ENCODE measurements at places on chromosomes 4 and X.

- DNase-seq = no peak
Measured at GRCh38 chr4:18840481-18840880, 818.9 kb upstream of the LCORL start.

GRCh38 chr4:112147697-112148096 is 2.4 kb downstream of the FAM241A start:
- no peak for DNase-seq

- DNase-seq = no peak
Measured at GRCh38 chr4:156528216-156528615, 443.4 kb downstream of the PDGFC start.

DNA sequence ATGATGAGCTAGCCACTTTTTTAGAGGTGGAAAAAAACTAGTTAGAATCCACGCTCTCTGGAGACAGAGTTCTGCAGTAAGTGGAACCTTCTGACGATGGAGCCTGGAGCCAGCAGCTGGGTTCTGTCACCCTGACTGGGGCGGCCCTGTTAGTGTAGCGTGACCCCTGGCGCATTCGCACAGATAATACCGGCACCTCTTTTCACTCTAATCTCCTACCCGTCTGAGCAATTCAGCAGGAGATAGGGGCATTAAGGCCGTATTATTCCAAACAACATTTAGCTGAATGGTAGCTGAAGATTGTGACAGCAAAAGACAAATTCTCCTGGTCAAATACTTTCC is 292.6 kb downstream of the FBXO8 start:
- DNase-seq = no peak

- DNase-seq = no peak
Measured at GRCh38 chr4:83224502-83225197, 59.9 kb downstream of the COQ2 start.

DNA sequence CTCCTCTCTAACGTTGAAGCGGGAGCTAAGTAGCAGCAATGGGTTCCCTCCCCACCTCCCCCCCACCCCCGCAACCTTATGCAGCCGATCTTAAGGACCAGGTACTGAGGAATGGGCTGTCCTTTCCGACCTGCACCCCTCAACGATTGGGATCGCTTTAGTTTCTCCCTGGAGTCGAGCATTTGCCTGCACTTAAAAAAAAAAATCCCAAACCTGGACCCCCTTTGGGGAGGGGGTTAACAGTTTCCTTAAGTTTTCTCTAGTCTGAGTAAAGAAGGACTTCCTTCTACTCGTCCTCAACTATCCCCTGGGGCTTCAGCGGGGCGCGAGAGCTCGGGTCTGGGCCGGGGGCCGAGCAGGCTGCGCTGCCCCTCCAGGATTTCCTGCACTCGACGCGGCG is 25.7 kb upstream of the BCORL1 start:
- DNase-seq = no peak

GRCh38 chr4:175277816-175278215 is 359.7 kb downstream of the ADAM29 start:
- DNase-seq = no peak

DNA sequence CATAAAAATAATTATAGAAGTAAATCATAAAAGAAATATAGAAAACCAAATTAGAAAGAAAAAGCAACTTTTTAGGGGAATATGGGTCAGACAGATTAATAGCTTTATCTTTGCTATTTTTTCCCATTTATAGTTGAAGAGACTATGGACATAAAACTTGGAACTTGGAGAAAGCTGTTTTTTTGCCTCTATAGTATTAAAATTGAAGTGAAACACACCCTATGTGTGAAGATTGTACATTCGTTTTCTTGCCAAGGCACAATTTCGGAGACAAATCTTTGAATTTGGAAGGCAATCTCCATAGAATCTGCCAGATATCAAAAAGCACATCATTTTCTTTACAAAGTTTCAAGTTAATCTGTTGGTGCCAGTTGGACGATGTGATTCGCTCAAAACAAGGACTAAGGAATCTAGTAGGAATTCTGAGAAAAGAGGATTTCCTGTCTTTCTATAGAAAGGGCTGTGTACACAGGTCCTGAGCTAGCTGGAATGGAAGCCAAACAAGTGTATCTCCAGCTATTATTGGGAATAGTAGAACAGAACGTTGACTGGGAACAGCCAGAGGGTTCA is 156.3 kb downstream of the SLC7A11 start:
- DNase-seq = no peak

DNA sequence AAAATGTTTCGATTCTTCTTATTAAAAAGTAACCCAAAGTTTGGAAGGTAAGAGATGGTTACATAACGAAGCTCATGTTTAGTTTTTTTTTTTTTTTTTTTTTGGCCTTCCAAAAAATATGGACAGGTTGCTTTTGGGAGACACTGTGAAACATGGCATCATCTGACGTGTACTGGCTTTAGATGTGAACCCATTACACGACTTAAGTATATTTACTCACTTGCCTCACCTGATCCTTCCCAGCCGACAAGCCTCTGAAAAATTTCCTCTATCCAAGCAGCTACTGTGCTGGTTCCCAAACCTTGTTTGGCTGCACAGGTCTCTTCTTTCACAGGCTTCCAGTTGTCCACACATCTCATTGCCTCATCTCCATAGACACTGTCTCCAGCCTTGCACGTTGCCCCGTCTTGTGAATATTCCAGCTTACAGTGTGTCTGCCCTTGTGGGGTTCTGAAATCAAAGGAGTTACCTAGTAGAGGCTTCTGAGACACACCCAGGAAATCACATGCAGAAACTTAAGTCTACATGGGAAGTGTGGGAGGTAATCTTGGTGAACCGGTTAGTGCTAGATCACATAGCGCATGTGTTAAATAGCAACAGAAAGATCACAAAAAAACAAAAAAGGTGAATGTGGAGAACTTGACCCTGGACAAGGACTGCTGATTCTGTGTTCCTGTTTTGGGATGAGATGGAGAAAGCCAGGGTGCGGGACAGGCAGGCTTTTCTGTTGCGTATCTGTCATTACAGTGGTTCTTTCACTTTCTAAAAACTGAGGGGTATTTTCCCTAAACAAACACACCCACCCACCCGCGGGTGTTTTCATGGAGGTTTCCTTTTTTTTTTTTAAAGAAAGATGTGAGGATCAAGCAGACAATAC is 328.6 kb downstream of the ARHGAP10 start:
- no peak for DNase-seq

GRCh38 chr4:46586566-46586965 is 196.6 kb upstream of the GABRA2 start:
- DNase-seq = no peak

DNA sequence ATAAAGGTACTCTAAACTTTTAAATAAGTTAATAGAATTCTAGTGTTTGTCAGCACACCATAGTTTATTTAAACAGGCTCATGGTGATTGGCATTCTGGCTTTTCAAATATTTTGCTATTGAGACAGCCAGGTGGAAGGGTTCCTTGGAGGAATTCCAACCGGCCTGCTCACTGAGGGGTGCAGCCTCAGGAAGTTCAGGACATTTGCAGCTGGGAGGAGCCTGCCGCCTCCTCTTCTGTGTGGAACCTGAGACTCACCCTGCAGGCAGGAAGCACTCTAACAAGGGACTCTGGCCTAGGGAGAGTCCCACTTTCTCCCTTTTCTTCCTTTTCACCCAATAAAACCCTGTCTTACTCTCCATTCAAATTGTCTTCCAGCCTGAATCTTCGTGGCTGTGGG is 1328.0 kb downstream of the FSTL5 start:
- DNase-seq = no peak

DNA sequence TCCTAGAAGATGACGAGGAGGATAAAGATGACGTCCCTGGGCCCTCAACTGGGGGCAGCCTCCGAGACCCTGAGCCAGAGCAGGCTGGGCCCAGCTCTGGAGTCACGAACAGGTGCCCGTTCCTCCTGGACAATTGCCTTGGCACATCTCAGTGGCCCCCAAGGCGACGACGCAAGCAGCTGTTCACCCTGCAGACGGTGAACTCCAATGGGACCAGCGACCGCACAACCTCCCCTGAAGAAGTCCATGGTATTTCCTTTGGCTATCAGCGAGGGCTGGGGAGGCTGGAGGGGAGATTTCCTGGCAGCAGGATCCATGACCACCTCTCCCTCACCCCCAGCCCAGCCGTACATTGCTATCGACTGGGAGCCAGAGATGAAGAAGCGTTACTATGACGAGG is 11.9 kb downstream of the USP11 start:
- no peak for DNase-seq

- DNase-seq = no peak
Measured at GRCh38 chr4:73575660-73576059, 44.6 kb downstream of the RASSF6 start.

DNA sequence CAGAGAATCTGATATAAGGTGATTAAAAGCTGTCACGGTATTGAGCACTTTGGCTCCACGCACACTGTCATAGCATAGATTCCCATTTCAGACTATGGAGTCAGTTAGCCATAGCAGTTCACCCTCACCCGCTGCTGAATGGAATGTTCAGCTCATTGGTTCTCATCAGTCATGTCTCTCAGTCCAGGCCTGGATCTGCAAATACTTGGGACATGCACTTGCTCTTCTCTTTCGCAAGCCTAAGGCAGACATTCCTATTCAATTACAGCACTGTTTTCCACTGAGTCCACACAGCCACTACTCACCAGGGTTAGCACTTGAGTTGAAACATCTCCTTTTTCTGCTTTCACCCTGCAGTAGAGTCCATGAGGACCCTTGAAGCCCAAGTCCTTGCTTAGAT is 30.6 kb upstream of the SCML1 start:
- DNase-seq = no peak

GRCh38 chr4:176002007-176002613 is 63.5 kb upstream of the WDR17 start:
- DNase-seq = no peak

GRCh38 chrX:150898343-150899190 is at the start of gene CD99L2:
CD99L2 (minus strand) TSS chrX:150898668; CDS start chrX:150898588, 80 bp downstream.
- peak; percentile 93 for DNase-seq

GRCh38 chr4:168390041-168390440 is 71.5 kb upstream of the DDX60 start:
- no peak for DNase-seq

DNA sequence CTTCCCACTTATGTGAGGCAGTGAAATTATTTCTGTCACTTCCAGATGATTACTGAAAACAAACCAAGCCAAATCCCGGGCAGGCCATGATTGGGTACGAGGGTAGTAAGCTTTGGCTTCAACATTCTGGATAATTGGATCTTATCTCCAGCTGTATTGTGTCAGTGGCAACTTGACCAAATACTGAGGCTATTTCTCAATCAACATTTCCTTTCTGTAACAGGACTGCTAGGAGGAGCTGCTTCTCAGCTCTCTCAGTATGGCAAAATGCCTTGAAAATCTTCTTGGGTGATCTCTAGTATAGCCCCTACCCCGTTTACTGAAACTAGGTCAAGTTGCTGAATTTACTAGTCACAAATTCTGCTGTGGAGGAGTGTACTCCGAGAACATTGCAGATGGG is 169.3 kb upstream of the FRMPD4 start:
- no peak for DNase-seq

DNA sequence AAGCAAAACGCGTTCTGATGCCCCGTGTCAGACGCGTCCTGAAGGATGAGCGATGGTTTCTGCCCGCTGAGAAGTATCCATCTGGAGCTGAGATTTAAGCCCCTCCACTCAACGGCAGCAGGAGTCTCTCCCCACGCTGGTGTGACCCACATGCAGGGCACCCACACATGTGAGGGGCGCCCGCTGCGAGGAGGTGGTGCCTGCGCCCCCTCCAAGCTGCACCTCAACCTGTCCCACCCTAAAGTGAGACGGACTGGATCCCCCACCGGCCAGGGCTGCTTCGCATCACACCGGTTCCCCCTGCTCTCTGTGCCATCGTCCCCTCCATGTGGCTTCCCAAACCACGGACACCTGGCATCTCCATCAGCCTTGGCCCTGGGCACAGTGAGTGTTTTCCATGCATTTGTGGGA is 4.5 kb upstream of the PDE6B start:
- DNase-seq = no peak

GRCh38 chr4:125353131-125353530 is 38.4 kb downstream of the FAT4 start:
- DNase-seq = no peak

DNA sequence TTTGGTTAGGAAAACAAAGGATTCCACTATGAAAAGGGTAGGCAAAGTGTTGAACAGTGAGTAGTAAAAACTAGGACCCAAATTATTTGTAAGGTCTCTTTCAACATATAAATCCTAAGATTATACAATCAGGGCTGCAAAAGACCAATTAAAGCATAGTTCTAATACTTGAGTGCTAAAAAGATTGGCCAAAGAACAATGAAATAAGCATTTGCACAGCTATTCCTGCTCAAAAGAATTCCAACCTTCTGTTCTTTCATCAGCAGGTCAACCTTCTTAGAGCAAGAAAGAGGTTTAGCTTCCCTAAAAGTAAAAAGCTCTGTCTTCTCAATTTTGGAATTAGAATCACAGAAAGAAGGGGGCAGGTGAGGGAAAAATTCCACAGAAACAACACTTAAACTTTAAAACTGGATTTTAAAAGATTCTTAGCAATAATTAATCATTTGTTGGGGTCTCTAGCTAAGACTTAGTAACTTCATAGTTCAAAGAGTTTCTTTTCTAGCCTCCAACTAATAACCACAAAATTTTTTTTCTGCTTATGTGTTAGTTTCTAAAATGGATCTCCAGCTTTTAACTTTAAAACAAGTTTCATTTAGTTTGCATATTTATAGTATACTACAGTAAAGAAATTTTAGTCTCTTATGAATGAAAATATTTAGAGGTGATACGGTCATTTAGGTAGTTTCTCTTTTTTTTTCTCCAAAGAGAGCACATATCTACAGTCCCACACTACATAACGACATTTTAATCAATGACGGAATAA is 16.3 kb downstream of the TSPAN5 start:
- no peak for DNase-seq

DNA sequence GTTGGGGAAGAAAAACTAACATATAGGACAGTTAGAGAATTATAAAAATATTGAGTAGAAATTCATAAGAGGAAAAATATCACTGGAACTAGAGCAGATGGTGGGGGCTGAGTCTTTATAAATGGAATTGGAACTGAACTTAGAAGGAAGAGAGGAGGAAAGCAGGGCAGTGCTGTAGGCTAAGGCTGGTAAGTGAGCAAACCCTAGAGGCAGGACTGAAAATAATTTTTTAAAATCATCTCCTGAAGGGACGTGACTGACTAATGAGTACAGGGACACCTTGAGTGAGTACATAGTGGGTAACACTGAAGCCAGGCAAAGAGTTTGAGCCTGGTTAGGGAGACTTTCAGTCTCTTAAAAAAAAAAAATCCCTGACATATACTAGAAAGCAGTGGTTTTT is 63.3 kb downstream of the GALNT7 start:
- no peak for DNase-seq

GRCh38 chr4:113449410-113449974 is 312.0 kb downstream of the CAMK2D start:
- no peak for DNase-seq

GRCh38 chr4:76197971-76198410 is 15.6 kb downstream of the SCARB2 start:
- no peak for DNase-seq

GRCh38 chr4:165289423-165289785 is 38.1 kb upstream of the MSMO1 start:
- DNase-seq = no peak

GRCh38 chr4:139403462-139403861 is 50.5 kb upstream of the RAB33B start:
- no peak for DNase-seq

GRCh38 chrX:71320126-71320525 is 18.6 kb downstream of the ITGB1BP2 start:
- no peak for DNase-seq

GRCh38 chr4:154983714-154984113 is 202.6 kb downstream of the RBM46 start:
- no peak for DNase-seq

Measured in CD4-positive, alpha-beta T cell (primary cell).